ENCODE measurements at places on chromosomes 6 and 20. TPM values are rescaled to one million over a fixed set of nuclear protein-coding genes. Genes with fewer than 3 reads are reported as not detected.

GRCh38 chr6:33952016-33952415, 148.2 kb upstream of the MLN start:
- DNase-seq, result no peak

DNA sequence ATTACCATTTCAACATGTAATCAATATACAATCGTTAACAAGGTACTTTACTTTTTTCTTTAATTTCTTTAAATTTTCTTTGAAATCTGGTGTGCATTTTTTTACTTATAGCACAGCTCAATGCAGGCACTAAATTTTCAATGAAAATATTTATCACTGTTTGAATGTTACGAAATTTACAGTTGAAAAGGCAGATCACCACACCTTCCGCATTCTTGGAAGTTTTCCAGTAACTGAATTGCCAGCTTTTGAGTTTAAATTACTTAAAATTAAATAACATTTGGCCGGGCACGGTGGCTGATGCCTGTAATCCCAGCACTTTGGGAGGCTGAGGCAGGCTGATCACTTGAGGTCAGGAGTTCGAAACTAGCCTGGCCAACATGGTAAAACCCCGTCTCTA, 309.9 kb downstream of the BMP7 start:
- DNase-seq, result no peak

DNA sequence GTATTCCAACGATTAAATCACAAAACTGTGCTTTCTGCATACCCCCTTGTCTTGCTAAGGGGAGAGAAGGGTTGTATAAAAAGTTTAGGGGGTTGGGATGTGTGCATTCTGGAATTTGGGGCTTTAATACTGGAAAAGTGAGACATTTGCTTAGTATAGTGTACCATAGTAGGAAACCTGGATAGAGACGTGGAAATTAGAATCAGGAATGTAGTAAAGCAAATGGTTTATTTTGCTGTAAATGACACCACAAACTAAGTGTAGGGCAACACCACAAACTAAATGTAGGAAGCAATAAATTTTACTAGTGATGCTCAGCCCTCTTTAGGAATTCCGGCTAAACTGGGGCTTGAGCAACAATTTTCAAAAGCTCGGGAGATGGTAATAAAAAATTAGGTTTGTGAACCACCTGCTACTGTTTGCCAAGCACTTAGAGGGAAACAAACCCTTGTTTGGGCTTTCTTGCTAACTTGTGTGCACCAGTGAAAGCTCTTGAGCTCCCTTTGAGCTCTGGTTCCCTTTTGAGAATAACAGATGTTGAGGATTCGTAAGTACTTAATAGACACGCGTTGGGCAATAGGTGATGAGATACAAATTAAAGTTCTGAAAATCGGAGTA, 13.8 kb downstream of the BRD2 start:
- no peak for DNase-seq

GRCh38 chr6:111846492-111847409, 26.5 kb downstream of the FYN start:
- DNase-seq, result no peak

- no peak for DNase-seq
Observed at GRCh38 chr6:102298051-102298450, 904.5 kb downstream of the GRIK2 start.

DNA sequence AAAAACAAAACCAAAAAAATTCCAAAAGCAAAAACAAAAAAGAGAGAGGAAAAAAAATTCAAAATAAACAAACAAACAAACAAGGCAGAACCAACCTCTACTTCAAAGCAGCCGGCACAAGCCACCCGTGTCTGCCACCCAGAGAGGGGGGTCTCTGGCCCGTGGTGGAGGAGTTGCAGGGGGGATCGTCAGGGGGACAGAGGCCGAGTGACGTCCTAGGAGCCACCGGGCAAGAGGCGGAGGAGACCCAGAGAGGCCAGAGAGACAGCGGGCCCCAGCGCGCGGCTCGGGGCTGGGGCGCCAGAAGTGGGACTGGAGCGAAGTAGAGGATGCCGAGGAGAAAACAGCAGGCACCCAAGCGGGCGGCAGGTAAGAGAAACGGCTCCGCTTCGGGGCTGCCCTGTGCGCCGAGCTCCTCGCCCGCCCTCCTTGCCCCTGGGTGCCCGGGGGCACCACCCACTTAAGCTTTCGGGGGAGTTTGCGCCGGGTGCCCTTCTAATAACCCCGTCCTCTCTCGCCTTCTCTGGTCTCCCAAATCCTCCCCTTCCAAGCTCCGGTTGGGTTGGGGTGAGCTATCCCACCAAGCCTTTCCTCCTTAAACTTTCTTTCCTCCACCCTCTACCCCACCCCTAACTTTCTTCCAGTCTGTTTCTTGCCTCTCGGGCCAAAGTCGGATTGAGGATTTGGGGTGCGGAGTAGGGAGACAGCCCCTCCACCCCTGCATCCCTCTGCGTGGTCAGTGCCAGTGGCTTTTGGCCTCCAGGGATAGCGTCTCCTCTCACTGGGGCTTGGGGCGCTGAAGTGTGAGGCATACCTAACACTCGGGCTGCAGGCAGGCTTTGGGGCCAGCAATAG, 1.0 kb downstream of the TSHZ2 start:
- peak; percentile 61 for DNase-seq

DNA sequence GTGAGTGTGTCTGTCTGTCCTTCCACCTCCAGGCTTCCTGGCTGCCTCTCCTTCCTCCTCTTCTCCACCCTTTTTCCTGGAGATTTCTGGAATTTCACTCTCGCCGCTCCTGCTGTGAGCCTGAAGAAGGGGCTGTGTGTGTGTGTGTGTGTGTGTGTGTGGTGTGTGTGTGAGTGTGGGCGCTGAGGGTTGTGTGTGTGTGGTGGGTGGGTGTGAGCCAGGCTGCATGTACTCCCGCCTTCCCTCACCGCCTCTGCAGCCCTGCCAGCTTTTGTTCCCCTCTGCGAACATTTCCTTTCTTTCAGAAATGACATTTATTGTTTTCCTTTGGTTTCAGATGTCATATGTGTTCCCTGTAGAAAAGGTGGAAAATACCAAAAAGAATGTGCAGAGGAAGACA, 76.0 kb downstream of the SRC start:
- no peak for DNase-seq

- no peak for DNase-seq
Observed at GRCh38 chr6:6577735-6578134, 10.8 kb upstream of the LY86 start.

- no peak for DNase-seq
Observed at GRCh38 chr20:37390503-37390890, 44.6 kb downstream of the SRC start.

DNA sequence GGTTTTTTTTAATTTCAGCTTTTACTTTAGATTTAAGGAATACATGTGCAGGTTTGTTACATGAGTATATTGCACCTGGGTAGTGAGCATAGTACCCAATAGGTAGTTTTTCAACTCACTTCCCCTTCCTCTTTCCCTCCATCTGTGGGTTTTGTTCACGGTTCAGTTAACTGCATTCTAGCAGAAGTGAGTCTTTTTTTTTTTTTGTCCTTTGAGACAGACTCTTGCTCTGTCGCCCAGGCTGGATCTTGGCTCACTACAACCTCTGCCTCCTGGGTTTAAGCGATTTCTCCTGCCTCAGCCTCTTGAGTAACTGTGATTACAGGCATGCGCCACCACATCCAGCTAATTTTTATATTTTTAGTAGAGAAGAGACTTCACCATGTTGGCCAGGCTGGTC, 8.7 kb downstream of the UBR2 start:
- DNase-seq, result no peak

The TINAG gene
- total RNA-seq, result not detected

The FAM83C gene
- total RNA-seq, result not detected
